ENCODE measurements at places on chromosomes 5 and 9. TPM values are rescaled to one million over a fixed set of nuclear protein-coding genes. Genes with fewer than 3 reads are reported as not detected.

RAPGEF1 gene
- 95.5 TPM for total RNA-seq

SQSTM1 gene
- 476 TPM for total RNA-seq

AGXT2 gene
- not detected for total RNA-seq

NSG2 gene
- not detected for total RNA-seq

FAM78A gene
- total RNA-seq: 6.2 TPM

PAEP gene
- total RNA-seq: not detected

COL23A1 gene
- total RNA-seq: 4.3 TPM

PCDH1 gene
- total RNA-seq: 165 TPM

FGF1 gene
- 23.5 TPM for total RNA-seq

DNA sequence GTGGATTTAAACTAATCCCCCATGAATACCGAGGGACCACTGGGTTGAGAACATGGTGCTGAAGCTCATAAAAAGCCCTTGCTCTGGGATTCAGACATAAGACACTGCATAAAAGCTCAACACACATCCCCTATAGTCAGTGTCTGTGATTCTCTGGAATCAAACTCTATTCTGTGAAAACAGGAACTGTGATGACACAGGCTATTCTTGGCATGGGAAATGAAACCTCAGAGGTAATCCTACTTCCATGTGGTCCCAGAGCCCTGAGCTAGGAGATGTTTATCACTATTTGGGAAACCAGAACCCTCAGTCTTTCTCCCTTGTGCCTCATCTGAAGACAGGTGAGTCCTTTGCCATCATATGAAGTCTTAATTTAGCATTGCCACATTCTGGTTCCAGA, 135.4 kb upstream of the PRSS3 start:
- no peak for DNase-seq

DNA sequence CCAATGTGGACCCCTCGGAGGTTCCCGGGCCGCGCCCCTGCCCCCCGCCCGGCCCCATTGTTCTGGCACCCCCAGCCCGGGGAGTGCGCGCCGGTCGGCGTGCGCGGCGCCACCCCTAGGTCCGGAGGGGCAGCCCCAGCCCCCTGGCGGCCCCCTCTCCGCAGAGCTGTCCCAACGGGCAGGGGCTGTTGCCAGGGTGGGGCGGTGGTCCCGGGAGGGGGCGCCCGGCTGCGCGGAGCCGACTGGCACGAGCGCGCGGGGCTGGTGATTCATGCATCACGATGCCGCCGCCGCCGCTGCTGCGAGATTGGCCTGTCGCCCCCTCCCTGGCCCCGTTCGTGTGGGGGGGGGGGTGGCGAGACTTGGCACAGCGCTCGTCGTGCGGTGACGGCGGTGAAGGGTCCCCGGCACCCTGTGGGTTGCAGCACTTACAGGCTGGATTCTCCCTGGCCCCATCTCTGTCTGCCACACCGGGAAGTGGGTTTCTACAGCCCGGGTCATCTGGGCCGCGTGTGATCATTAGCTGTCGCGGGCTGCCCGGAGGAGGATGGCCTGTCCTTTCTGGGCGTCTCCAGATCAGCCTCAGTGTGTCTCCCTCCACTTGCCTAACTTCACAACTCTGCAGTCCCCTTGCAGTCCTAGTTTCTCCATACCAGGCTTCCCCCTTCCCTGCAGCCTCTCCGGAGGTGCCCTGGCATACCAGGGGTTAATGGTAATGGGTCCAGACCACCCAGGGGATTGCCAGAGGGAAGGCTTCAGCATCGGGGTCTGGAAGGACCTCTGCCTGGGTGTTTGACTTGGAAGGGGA, 858 bp downstream of the NCS1 start:
- DNase-seq: no peak

DNA sequence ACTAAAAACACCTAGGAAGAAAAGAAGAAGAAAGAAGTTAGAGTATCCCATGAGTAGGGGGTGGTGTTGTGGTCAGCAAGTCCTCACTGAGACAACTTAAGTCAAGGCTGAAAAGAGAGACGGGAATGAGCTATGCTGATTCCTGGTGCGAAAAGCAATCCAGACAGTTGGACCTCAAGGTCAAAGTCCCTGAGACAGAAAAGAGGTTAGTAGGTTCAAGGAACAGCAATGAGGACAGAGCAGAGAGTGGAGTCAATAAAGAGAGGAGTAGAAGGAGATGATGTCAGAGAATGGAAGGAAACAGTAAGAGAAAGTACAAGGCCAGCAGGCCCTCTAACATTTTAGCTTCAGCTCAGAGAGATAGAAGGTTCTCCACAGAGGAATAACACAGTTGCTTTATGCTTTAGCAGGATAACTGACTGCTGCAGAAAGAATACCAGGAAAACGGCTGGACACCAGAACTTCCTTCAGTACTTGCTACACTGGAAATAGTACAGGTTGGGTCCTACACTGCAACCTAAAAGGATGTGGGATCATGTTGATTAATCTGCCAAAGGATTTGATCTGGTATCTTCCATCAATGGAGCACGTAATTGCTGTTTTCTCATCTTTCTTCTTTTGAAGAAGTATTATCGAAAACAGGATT, 43.6 kb downstream of the GNAQ start:
- DNase-seq: no peak

- no peak for DNase-seq
Observed at GRCh38 chr9:129774791-129775447, 22.1 kb upstream of the PTGES start.

DNA sequence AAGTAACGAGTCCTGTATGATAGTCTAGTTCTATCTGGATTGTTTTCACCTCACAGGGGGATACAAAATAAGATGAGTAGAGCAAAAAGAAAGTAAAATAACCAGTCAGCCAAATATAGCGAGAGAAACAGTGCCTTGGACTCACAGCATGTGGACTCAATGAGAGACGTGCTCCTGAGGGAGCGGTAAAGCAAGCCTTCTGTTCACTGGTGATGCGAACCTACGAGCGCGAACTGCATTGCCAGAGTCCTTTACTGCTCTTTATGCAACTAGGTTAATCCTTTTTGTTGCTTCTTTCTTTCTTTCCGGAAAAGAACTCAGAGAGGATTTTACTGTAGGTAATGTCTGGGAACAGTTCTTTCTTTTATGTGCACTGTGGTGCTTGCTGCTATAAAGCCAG, 132.7 kb downstream of the ANXA1 start:
- no peak for DNase-seq

- no peak for DNase-seq
Observed at GRCh38 chr5:20113031-20113715, 125.2 kb upstream of the CDH18 start.

GRCh38 chr5:21654-22233, 70.2 kb upstream of the PLEKHG4B start:
- no peak for DNase-seq

GRCh38 chr9:136093995-136094881, 851 bp downstream of the NACC2 start:
- DNase-seq: no peak

DNA sequence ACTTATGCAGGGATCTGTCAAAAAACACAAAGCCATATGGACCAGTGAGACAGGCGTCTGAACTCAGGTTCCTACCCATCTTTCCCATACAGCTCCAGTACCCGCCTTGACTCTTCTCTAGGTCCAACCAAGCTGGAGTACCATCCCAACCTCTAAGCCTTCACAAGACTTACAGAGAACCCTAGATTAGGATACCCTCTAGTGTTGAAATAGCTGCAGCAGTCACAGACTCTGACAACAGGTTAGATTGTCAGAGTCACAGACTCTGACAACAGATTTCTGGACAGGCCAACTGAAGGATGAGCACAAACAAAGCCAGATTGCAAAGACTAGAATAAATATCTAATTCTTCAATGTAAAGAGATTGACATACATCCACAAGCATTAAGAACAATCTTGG, 266.1 kb downstream of the GRIA1 start:
- no peak for DNase-seq

- DNase-seq: no peak
Observed at GRCh38 chr9:126144603-126145456, 181.8 kb upstream of the MVB12B start.

DNA sequence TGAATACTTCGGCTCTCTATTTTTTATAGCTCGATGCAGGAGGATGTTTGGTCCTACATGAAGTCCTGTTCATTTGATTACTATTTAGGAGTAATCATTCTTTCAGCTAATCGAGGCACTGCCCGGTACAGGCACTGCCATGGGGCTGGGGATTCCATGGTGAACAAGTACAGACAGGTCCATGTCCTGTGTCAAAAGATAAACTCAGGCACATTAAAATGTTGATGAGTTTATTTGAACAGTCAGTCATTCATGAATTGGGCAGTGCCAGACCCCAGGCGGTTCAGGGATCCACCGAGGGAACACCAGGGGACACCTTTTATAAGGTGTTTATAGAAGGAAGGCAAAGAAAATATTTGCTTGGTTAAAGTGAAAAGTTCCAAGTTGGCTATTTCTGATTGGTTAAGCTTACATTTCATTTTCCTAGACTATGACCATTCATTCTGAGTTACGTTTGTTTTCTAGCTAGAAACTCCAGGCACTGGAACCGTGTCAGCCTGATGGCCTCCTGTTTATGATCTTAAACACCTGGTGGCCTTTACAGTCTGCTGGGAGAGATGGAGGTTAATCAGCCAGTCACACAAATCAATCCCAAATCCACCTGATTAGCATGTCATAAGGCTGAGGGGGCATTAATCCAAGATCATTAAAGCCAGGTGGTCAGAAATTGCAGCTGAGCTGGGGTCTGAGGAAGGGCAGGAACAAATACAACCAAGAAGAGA, 47.0 kb upstream of the TDRD7 start:
- DNase-seq: no peak

- DNase-seq: no peak
Observed at GRCh38 chr5:17014686-17015085, 78.6 kb upstream of the MYO10 start.

GRCh38 chr5:94908889-94909480, 290.5 kb downstream of the SLF1 start:
- DNase-seq: no peak

DNA sequence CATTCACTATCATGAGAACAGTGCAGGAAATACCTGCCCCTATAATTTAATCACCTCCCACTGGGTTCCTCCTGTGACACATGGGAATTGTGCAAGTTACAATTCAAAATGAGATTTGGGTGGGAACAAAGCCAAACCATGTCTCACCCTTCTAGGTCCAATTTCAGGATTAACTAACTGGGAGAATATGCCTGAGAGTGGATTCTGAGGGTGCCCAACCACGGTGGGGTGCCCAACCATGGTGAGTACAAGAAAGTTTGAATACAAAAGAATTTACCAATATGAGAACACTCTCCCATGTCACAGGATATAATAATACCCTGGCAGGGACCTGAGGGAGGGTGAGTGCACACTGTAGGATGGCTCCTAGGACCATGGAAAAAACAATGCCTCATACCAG, 17.2 kb upstream of the GDA start:
- no peak for DNase-seq

- no peak for DNase-seq
Observed at GRCh38 chr9:107239474-107239873, 43.6 kb upstream of the RAD23B start.

DNA sequence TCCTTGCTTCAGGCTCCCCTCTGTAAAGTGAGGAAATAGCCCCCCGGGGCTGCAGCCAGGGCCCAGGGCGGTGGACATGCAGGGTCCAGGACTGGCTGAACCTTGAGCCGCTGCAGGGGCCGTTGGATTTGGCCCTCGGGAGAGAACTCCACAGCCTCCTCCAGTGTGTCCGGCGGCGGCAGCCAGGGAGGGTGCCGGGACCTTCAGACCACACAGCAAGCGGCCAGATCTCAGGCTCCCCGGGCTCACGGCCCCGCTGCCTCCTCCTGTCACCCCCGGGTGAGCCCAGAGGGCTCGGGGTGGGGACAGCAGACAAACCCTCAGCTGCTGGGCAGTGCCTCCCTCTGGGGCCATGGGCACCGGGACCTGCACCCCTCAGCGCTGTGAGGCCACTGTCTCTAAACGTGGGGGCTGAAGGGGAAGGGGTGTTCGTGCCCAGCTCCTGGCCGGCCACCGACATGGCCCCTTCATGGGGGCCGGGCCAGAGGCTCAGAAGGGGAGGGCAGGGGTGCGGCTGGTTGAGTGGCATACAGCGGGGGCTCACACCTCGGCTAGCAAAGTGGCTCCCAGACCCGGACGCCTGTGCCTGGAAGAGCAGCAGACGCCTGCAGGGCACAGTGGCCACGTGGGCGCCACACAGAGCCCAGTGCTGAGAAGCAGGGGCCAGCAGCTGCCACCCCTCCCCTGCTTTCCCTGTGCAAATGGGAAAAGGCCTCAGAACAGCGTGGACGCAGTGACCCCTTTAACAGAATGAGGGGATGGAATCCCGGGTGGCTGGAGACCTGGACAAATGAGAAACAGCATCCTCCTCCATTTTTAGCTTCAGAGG, 19.7 kb downstream of the SLC9A3 start:
- no peak for DNase-seq

- DNase-seq: no peak
Observed at GRCh38 chr5:172216345-172216744, 22.4 kb downstream of the EFCAB9 start.

DNA sequence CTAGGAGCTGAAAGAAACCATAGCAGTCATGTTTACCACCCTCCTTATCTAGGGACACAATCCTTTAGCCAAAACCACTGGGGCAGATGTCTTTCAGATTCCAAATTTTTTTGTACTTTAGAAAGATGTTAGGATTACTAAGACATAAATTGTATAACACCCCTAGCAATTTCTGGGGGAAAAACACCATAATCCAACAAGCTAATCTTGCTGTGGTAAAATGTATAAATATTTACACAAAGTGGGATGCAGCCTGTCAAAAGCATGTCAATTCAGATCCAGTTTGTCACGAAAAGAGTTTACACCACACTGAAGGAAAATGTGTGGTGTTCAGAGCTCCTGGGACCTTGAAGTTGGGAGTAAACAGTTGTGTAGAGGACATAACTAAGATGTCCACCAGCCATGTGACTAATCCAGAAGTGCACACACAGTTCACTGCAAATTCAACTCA, 274.3 kb downstream of the ADAMTSL1 start:
- no peak for DNase-seq

DNA sequence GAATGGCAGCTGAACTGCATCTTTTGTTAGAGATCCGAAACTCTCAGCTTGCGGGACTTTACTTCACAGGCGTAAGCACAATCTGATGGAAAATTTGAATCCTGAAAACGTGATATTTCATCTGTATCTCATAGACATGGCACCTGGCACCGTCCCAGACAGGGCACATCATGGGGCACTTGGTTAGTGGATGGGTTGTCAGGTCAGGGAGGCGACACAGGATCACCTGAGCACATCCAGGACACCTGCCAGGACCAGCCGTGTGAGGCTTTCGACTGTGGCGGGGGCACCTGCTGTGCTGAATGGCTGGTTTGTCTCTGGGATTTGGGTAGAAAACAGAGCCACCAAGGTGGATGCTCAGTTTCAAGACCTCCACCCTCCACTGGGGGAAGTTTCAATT, 11.3 kb upstream of the ZFP62 start:
- no peak for DNase-seq

DNA sequence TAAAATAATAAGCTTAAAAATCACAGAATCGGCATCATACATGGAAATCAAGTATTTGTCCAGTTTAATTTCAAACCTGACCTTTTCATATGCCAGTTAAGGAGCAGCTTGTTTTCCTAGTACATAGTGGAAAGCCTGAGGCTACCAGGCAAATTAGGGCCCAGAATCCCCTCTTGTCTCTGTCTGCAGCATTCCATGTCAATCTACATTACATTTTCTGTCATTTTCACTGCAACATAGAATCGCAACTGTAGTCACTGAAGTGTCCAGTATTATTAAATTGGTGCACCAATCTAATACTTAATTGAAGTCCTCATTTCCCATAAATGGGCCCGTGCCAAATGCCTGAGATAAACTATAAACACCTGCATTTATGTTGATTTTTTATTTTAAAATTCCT, 1352.2 kb upstream of the ACO1 start:
- no peak for DNase-seq
